Activated T-helper 1 cell treated with anti-CD3 and anti-CD28 coated beads, Interleukin-12 subunit alpha, Interleukin-12 subunit beta, Interleukin-2, Interleukin-4 antibody, amounts not matched to agents 30 ng/mL and 10 ng/mL and 1 ng/mL, durations not matched to agents 14 hours and 24 hours and 36 hours (primary cell): ENCODE measurements at places on chromosomes 2 and 18. TPM values are rescaled to one million over a fixed set of nuclear protein-coding genes. Genes with fewer than 3 reads are reported as not detected.

IL1F10 gene
- not detected in 2 replicates for total RNA-seq

UXS1 gene
- total RNA-seq = 36.7 TPM in 2 replicates

FHOD3 gene
- total RNA-seq = not detected in 2 replicates

ALS2 gene
- 11.7 and 12.7 TPM in 2 replicates for total RNA-seq

SFTPB gene
- not detected in 2 replicates for total RNA-seq

SERPINB13 gene
- total RNA-seq = not detected in 2 replicates

PLCL1 gene
- total RNA-seq = 0.62 and 0.78 TPM in 2 replicates

LYPD1 gene
- not detected in 2 replicates for total RNA-seq

OLA1 gene
- 132 and 139 TPM in 2 replicates for total RNA-seq

ANKRD30B gene
- not detected in 2 replicates for total RNA-seq

GTF2A1L gene
- 0.39 TPM in 1 of 2 replicates, not detected in the other for total RNA-seq

ACP1 gene
- total RNA-seq = 124 and 133 TPM in 2 replicates

APLF gene
- 2.3 and 3.0 TPM in 2 replicates for total RNA-seq

TTR gene
- total RNA-seq = not detected in 2 replicates

VIT gene
- not detected in 2 replicates for total RNA-seq

DNA sequence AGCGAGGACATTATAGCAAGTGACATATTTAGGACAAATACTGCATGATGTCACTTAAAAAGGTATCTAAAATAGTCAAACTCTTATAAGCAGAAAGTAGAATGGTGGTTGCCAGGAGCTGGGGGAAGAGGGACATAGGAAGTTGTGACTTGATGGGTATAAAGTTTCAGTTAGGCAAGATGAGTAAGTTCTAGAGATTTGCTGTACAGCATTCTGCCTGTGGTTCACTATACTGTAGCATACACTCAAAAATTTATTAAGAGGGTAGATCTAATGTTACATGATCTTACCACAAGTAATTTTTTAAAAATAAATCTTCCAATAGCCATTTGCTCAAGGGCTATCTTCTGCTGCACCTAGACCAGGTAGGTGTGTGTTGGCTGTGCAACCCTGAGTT, 78.1 kb upstream of the NPAS2 start:
- DNase-seq = no peak
- H3K36me3 ChIP-seq = no peaks in the 10 kb centered on the region
- H3K27me3 ChIP-seq = no peaks in the 10 kb centered on the region
- no peak overlapping the region for H3K27ac ChIP-seq
- H3K4me3 ChIP-seq = no peak overlapping the region

DNA sequence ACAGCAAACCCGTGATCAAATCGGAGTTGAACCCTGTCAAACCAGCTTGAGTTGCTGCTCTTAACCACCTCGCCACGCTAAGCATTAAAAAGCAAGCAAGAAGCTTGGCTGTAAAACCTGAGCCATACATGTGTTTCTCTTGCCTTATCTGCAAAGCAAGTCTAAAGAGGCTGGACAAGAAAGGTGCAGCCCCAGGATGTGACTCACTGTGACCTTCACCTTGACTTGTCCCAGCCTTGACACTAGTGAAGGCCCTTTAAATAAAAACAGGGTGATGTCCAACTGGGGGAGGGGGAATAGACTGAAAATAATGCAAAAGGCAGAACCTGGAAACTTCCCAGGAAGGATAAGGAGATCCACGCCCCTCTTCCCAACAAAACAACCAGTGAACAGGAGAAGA, 127.6 kb upstream of the NPAS2 start:
- H3K36me3 ChIP-seq = no peaks in the 10 kb centered on the region
- no peak for DNase-seq
- peaks cover 4% of the 10 kb centered on the region for H3K27me3 ChIP-seq
- H3K27ac ChIP-seq = no peak overlapping the region
- no peak overlapping the region for H3K4me3 ChIP-seq

GRCh38 chr18:2994020-2994589, 18.8 kb downstream of the LPIN2 start:
- H3K4me3 ChIP-seq = peak overlapping the region; percentile 3
- no peaks in the 10 kb centered on the region for H3K27me3 ChIP-seq

GRCh38 chr2:222311319-222311977, 12.7 kb upstream of the PAX3 start:
- H3K27me3 ChIP-seq = peaks cover 91% of the 10 kb centered on the region
- no peak for DNase-seq
- H3K36me3 ChIP-seq = peaks cover 3% of the 10 kb centered on the region
- H3K4me3 ChIP-seq = no peak overlapping the region

GRCh38 chr2:176126929-176127773, 2.4 kb upstream of the HOXD8 start:
- peak overlapping the region; percentile 23 for H3K27ac ChIP-seq
- H3K36me3 ChIP-seq = no peaks in the 10 kb centered on the region
- peaks cover 31% of the 10 kb centered on the region for H3K4me1 ChIP-seq
- peak; percentile 24 for DNase-seq
- H3K27me3 ChIP-seq = peaks cover 76% of the 10 kb centered on the region
- no peak overlapping the region for H3K4me3 ChIP-seq

DNA sequence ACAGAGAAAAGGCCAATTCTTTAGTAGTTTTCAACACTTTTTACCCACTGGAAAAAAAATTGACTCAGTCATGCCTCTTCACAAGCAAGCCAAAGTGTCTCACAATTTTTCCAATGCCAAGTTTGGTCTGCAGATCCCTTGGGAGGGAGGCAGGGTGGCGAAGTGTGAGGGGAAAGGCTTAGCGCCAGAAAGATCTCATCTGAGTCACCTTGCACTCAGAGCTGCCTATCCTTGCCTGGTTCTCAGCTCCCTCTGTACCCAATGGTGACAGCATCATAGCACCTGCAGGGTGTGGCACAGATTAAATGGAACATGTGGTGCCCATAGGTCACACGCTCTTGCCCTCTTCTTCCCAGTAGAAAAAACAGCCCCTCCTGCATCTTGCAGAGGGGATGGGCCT, 55.2 kb upstream of the GYPC start:
- no peaks in the 10 kb centered on the region for H3K4me1 ChIP-seq
- H3K36me3 ChIP-seq = no peaks in the 10 kb centered on the region
- DNase-seq = no peak
- no peak overlapping the region for H3K27ac ChIP-seq
- no peak overlapping the region for H3K4me3 ChIP-seq

- H3K27ac ChIP-seq = no peak overlapping the region
- no peak for DNase-seq
- no peaks in the 10 kb centered on the region for H3K27me3 ChIP-seq
- H3K4me3 ChIP-seq = no peak overlapping the region
- no peaks in the 10 kb centered on the region for H3K4me1 ChIP-seq
- peaks cover 20% of the 10 kb centered on the region for H3K36me3 ChIP-seq
These were observed 34.9 kb downstream of the SERPINE2 start for GRCh38 chr2:224004105-224004695.

GRCh38 chr18:50182511-50182910, 12.4 kb downstream of the MYO5B start:
- H3K27ac ChIP-seq = no peak overlapping the region
- no peaks in the 10 kb centered on the region for H3K36me3 ChIP-seq
- H3K4me1 ChIP-seq = no peaks in the 10 kb centered on the region
- H3K4me3 ChIP-seq = no peak overlapping the region
- H3K27me3 ChIP-seq = peaks cover 32% of the 10 kb centered on the region

DNA sequence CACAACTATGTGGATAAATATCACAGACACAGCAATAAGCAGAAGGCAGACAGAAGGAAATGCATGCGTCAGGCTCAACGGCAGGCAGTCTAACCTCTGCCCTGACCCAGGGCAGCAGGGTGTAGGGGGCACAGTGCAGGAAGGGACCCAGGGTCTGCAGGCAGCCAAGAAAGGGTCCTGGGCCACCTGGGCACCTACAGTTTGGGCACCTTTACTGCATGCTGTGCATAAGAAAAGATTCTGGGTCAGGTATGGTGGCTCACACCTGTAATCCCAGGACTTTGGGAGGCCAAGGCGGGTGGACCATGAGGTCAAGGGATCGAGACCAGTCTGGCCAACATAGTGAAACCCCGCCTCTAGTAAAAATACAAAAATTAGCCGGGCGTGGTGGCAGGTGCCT, 17.7 kb downstream of the PASK start:
- H3K36me3 ChIP-seq = peaks cover 54% of the 10 kb centered on the region
- DNase-seq = no peak
- no peak overlapping the region for H3K4me3 ChIP-seq
- no peak overlapping the region for H3K27ac ChIP-seq
- H3K27me3 ChIP-seq = no peaks in the 10 kb centered on the region

DNA sequence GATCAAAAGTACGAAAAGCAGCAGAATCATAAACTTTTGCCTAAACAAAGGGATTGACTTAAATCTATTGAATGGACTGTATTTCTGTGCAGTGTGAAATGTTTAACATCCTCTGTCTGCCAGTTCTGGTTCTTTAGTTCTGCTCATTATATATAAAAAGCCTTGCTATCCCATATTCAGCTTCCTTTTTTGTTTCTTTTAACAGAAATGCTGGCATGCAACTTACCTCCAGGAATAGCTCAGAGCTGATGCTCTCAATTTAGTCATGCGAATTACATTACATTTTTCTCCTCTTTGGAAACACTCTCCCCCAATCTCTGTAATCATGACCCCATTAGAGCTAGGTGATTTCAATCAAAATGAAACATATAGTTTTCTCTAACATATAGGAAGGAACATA, 73.6 kb downstream of the SPHKAP start:
- DNase-seq = no peak
- H3K27ac ChIP-seq = no peak overlapping the region
- H3K4me1 ChIP-seq = no peaks in the 10 kb centered on the region
- no peaks in the 10 kb centered on the region for H3K27me3 ChIP-seq
- no peaks in the 10 kb centered on the region for H3K36me3 ChIP-seq

DNA sequence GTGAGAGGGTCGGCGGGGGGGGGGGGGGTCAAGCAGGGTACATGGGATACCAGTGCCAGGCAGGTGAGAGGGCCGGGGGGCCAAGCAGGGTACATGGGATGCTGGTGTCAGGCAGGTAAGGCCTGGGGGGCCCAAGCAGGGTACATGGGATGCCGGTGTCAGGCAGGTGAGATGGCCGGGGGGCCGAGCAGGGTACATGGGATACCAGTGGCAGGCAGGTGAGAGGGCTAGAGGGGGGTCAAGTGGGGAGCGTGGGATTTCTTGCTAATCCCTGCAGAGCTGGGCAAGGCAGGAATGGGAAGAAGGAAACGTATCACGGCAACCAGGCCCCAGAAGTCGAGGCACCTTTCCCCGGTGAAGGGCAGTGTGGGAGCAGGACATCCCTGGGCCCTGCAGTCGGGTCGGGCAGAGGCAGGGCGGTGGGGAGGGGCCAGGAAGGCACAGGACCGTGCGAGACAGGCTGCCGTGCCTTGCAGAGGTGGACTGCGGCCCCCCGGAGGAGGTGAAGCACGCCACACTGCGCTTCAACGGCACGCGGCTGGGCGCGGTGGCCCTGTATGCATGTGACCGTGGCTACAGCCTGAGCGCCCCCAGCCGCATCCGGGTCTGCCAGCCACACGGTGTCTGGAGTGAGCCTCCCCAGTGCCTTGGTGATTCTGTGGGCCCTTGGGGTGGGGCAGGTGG, 49.3 kb downstream of the MTERF4 start:
- H3K4me3 ChIP-seq = no peak overlapping the region
- H3K27me3 ChIP-seq = no peaks in the 10 kb centered on the region
- no peaks in the 10 kb centered on the region for H3K4me1 ChIP-seq
- DNase-seq = no peak

- H3K4me1 ChIP-seq = peaks cover 44% of the 10 kb centered on the region
- no peak overlapping the region for H3K27ac ChIP-seq
- no peak overlapping the region for H3K4me3 ChIP-seq
- no peak for DNase-seq
These were observed 23.9 kb upstream of the STK17B start for GRCh38 chr2:196195302-196195701.

GRCh38 chr18:22606563-22607283, 189.0 kb upstream of the CTAGE1 start:
- no peaks in the 10 kb centered on the region for H3K4me1 ChIP-seq
- peaks cover 2% of the 10 kb centered on the region for H3K27me3 ChIP-seq
- no peaks in the 10 kb centered on the region for H3K36me3 ChIP-seq
- DNase-seq = no peak

GRCh38 chr18:48627216-48627615, 88.4 kb downstream of the CTIF start:
- H3K27me3 ChIP-seq = peaks cover 3% of the 10 kb centered on the region
- H3K4me1 ChIP-seq = no peaks in the 10 kb centered on the region
- no peaks in the 10 kb centered on the region for H3K36me3 ChIP-seq
- H3K4me3 ChIP-seq = no peak overlapping the region
- no peak overlapping the region for H3K27ac ChIP-seq

DNA sequence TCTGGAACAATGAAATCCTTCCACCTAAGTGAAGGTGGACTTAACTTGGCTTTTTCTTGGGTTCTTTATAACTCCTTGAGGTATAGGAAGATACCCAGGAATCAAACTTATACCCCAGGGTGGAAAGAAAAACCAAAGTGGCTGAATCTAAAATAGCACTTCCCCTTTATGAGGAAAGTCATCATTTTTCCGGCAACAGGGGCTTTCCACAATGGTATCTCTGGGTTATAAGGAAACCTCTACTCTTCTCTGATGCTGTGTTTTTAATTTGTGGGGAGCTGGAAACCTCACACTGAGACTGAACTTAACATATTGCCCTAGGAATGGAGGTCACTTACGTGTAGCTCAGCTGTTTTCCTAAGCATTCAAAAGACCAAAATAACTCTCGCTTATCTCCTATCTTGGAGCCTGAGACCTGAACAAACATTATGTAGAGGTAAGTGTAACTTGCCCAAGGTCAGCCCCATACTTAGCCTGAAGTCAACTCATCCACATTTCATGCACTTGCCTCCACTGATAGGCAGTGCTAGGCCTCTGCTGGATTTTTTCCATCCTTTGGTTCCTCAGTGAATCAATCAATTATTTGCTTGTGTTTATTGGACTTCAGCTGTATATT, 117.9 kb downstream of the SETBP1 start:
- H3K36me3 ChIP-seq = peaks cover 45% of the 10 kb centered on the region
- H3K4me3 ChIP-seq = peak overlapping the region; percentile 32
- H3K27me3 ChIP-seq = peaks cover 4% of the 10 kb centered on the region
- DNase-seq = no peak

GRCh38 chr2:218873359-218874194, 7.1 kb upstream of the WNT10A start:
- H3K4me3 ChIP-seq = no peak overlapping the region
- no peak overlapping the region for H3K27ac ChIP-seq
- peaks cover 76% of the 10 kb centered on the region for H3K27me3 ChIP-seq

DNA sequence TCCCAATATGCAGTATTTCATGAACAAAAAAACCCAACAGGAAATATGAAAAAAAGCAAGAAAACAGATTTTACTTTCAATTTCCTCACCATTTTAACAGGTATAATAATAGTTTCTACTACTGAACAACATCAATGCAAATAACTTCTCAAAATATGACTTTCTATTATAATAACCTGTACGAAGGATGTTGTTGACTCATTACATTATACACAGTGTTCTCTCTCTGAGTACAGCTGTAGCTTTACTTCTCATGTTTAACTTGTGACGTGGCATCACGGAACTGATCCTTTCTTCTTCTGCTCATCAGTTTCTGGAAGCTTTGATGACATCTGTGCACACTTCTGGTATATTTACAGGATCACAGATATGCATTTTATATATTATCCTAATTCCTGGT, 40.0 kb downstream of the FAM228A start:
- H3K27ac ChIP-seq = no peak overlapping the region
- DNase-seq = no peak
- H3K4me1 ChIP-seq = peaks cover 7% of the 10 kb centered on the region
- peaks cover 20% of the 10 kb centered on the region for H3K36me3 ChIP-seq
- H3K4me3 ChIP-seq = no peak overlapping the region
